ELR (cell line): ENCODE measurements at places on chromosomes 6 and 20.
A peak's percentile ranks its signal among the peaks of the same experiment; 100 is the strongest.

- no peak for DNase-seq
Measured at GRCh38 chr20:11205769-11206362, 532.1 kb upstream of the JAG1 start.

DNA sequence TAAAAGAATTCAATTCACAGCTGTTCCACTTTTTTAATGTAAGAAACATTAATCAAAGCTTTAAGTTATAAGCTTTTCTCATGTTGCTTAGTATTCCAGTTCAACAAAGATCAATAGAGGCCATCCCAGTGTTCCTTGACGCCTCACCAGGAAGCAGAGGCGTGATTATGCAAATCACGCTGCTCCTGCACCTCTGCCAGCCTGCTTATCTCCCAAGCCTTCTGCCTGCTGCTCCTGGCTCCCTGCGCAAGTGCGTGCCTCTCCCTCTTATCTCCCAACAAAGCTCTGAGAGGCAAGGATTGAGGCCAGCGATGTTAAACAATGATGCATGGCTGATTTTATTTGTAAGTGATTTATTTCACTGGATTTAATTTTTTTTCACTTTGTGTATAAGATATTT, 42.8 kb downstream of the INSM1 start:
- DNase-seq: no peak

DNA sequence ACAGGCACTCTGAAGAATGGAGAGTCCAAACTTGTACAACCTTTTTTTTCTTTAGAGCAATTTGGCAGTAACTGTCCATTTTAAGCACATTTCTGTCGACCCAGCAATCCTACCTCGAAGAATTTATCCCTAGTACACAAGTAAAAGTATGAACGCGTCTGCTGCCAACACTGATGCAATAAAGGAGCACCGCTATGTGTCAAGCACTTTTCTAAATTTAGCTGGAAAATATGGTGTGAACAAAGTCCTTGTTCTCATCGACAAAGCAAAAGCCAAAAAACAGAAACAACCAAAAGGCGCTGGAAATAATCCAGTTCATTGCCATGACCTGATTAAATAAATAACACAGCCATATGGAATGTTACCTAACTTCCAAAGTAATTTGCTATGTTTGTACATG, 1.1 kb downstream of the DPM1 start:
- peak; percentile 36 for DNase-seq

DNA sequence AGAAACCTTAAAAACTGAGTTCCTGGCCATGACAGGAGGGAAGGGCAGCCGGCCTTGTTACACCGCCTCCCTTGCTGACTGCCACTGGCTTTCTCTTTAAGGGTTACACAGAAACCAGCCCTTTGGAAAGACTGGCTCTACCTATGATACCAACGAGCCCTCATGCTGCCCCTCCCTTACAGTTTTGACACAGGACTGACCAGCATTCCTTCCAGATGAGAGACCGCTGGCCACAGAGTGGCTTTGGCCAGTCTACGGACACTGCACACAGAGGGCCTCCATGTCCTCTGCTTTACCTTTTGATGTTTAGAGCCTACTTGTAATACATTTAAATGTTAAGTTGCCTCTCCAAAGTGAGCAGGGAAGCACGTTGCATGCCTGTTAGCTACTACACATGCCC, 243.2 kb upstream of the GMDS start:
- no peak for DNase-seq

GRCh38 chr6:64985726-64986125, 721.3 kb downstream of the EYS start:
- no peak for DNase-seq

- DNase-seq: peak; percentile 68
Measured at GRCh38 chr6:33837971-33838665, 34.3 kb upstream of the MLN start.

GRCh38 chr6:143368426-143368825, 82.1 kb downstream of the ADAT2 start:
- peak; percentile 64 for DNase-seq

DNA sequence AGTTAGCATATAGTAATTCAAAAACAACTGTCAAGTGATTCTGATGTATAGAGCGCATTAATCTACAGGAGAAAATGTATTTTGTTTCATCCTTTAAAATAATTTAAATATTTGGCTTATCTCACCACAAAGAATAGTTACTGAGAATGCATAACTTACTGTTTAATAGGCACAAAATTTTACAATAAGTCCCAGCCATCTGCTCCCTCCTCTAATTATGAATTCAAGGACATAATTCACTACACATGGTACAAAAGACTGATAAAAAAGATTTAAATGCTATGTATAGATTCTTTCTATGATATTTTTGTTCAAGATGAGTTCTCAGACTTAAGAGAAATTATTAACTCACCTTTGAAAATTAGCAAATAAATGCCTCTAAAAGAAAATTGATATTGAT, 242.0 kb downstream of the FUT9 start:
- DNase-seq: no peak

GRCh38 chr6:48490658-48491057, 379.7 kb upstream of the PTCHD4 start:
- DNase-seq: no peak

- peak; percentile 83 for DNase-seq
Measured at GRCh38 chr6:134175532-134176263, 123.3 kb upstream of the SLC2A12 start.

GRCh38 chr6:156887623-156888269, 110.6 kb downstream of the ARID1B start:
- no peak for DNase-seq

GRCh38 chr6:148212366-148212765, 130.3 kb upstream of the SASH1 start:
- DNase-seq: no peak

DNA sequence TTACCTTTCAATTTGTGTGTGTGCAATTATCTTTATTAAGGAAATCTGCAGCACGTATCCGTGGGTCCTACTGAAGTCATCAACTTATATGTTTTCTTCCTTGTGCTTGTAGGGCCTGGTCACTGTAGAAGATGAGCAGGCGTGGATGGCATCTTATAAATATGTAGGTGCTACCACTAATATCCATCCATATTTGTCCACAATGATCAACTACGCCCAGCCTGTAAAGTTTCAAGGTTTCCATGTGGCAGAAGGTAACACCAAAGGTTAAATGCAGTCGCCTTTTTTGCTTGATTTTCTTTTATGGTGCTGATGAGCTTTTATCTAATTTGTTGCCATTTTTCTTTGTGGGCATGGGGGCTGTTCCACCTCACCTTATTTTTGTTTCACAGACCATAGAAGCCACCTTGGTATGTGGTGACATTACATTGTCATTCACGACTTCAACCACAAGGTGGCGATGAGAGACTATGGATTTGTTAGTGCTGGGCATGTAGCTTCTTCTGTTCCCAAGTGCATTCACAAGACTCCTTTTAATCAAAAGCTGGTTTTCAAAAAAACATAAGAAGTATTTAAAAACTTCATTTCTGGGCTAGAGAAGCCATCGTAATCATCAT, 106.5 kb upstream of the LAMP5 start:
- DNase-seq: peak; percentile 69

DNA sequence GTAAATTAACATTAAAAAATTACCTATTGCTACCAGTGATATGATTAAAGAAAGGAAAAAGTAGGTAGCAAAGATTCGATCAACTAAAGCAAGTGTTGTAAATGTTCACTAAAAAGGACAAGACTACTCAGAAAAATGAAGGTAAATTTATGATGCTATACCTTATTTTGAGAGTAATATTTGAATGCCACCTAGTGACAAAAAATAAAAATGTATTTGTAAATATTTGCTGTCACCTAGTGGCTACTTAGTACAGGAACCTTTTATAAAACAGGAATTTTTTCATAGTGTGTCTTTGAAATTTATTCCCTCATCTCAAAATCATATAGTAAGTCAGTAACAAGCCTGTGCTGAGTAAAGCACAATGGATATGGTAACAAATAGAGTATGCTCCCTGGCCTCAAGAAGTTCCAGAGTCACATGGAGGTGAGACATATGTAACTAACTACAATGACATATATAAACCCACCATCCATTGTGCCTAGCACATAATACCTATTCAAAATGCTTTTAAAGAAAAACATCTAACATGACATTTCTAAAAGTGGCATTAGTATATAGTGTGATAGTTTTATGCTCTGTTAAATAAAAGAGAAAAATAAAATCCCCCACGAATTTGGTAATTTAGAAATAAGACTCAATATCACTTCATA, 193.1 kb upstream of the SIM1 start:
- DNase-seq: peak; percentile 70

DNA sequence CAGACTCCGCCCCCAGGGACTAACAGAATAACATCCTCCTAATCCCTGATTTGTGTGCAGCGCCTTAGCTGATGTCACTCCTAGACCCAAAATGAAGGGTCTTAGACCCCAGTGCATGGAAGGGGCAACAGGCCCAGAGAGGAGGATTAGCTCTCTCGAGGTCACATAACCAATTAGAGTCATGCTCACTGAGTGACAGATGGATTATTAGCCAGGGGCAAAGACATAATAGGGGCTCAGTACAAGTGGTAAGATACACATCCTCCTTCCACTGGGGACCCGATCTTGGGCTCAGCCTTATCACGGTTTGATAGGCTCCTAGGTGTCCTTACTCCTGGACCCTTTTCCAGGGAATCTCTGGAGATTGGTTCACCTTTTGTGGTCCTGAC, 858 bp downstream of the TP53INP2 start:
- DNase-seq: peak; percentile 31

DNA sequence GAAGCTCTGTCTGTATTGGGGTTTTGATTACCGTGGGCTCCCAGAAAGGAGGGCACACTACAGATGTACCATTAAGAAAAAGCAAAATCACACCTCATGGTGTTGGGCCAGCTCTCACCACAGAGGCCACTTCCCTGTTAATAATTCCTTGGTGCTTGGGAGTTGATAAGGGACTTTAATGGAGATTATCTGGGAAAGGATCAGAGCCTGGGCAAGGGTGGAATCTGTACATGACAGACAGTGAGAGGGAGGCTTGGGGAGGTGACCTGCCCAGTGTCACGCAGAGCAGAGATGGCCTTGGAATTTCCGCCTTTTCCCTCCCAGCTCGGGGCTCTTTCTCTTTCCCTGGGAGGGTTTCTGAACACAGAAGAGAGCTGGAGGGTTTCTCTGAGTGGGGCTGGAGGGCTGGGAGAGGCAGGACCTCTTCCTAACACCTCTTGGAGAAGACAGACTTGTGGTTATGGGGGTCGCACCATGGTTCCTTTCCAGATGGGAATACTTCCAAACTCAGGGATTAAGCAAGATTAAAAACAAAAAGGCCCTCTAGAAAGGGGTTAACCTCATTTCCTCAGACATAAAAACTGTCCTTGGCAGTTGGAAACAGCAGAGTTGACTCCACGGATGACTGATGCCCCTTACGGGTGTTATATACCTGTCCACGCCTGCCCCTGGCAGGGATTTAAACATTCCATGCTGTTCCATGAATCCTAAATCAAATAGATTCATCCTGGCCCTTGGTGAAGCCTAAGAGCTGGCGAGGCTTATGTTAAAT, 16.8 kb upstream of the KCNK16 start:
- no peak for DNase-seq

DNA sequence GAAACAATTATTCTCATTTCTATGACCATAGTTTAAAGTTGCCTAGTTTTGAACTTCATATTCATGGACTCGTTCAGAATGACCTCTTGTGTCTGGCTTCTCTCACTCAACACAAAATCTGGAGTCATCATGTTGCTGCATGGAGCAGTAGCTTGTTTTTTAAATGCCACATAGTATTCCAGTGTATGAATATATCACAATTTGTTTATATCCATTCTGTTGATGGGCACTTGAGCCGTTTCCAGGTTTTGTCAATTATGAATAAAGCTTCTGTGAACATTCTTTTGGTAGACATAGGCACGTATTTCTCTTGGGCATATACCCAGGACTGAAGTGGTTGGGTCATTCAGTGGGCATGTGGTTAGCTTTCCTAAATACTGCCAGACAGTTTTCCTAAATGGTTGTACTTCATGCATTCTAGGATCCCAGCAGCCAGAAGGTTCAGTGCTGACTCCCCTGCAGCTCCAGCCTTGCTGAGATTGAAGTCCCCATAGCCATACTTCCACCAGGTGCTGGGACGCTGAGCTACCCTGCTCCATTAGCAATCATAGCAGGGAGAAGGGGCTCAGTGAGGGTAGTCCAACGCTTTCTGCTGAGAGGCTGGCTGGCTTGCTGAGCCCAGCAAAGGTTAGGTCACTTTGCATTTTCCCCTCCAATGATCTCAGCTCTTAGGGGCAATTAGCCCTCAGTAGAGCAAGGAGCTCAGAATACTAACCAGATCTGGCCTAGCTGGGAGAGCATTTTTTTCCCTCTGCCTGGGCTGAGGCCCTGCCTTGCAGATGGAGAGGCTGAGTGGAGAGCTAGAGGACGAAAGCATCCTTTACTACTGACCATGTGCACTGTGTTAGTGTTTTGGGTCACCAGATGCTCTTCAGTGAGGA, 35.7 kb upstream of the CTNNBL1 start:
- no peak for DNase-seq

GRCh38 chr20:9148291-9148690, 79.4 kb downstream of the PLCB4 start:
- DNase-seq: no peak

- no peak for DNase-seq
Measured at GRCh38 chr6:116568821-116569755, 2.2 kb upstream of the RWDD1 start.

GRCh38 chr6:135008072-135008940, 46.3 kb downstream of the HBS1L start:
- DNase-seq: no peak

DNA sequence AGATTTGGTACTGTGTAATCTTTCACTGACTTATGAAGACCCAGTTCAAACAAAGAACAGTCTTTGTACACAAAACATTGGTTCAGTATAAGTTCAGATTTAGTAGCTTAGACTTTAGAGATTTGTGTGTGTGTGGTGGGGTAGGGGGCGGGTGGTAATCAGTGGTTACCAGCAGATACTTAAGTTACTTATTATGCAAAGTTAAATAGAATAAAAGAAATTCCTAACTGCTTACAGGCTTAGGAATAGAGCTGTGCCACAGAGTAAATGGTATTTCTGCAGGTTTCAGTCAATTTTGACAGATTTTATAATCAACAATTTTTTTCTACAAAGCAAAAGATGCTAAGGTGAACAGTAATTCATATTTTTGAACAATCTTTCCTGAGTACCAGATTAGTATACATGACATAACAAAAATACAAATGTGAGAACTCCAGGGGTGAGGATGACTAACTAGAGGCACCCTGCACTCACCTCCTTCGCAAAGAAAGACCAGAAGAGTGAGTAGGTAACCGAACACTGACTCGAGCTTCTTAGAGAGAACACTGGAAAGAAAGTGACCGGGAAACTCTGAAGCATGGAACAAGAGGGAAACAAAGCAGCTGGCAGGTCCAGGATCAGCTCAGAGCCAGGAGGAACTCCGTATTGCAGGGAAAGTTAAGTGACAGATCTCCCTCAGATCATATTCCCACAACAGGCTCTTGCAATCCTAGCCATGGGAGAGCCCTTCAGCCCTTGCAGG, 560.6 kb downstream of the COL12A1 start:
- DNase-seq: no peak

DNA sequence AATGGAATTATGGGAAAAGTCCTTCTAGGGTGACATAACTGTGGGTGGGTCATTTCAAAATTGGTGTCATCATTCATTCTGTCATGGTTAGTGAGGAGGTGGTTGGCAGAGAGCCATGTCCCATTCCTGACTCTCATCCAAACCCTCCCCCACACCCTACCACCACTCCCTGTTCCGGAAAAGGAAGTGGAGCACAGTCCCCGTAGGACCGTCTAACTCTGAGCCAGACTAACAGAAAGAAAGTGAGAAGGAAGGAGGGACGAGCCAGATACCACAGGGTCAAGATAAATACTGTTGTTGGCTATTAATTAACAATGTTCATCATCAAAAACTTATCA, 4.8 kb downstream of the TRIM10 start:
- DNase-seq: peak; percentile 55
